ENCODE measurements at places on chromosomes 7 and 10.

DNA sequence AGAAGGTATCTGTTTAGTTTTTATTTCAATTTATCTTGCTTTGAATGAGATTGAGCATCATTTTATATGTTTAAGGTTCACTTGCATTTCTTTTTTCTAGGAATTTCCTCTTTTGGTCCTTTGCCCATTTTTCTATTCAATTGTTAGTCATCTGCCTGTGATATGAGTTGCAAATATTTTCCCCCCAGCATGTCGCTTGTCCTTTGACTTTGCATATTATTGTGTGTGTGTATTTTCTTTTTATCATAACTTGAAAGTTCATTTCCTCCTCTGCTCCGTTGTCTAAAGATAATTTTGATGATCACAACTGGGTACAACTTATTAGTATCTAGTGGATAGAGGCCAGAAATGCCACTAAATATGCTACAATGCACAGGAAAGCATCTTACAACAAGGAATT is 132.7 kb upstream of the MDFIC start:
- H3K36me3 ChIP-seq: no peaks in the 10 kb centered on the region
- no peaks in the 10 kb centered on the region for H3K27me3 ChIP-seq
- no peaks in the 10 kb centered on the region for H3K4me1 ChIP-seq
- no peak for DNase-seq
- no peak overlapping the region for H3K4me3 ChIP-seq
- H3K27ac ChIP-seq: no peak overlapping the region

GRCh38 chr7:43044511-43044910 is 67.9 kb upstream of the HECW1 start:
- no peaks in the 10 kb centered on the region for H3K4me1 ChIP-seq
- no peak overlapping the region for H3K4me3 ChIP-seq
- H3K27ac ChIP-seq: no peak overlapping the region
- no peak for DNase-seq
- H3K27me3 ChIP-seq: peaks cover 39% of the 10 kb centered on the region
- H3K36me3 ChIP-seq: peaks cover 15% of the 10 kb centered on the region

- no peaks in the 10 kb centered on the region for H3K27me3 ChIP-seq
- no peak overlapping the region for H3K27ac ChIP-seq
- no peak overlapping the region for H3K4me3 ChIP-seq
- H3K36me3 ChIP-seq: no peaks in the 10 kb centered on the region
- no peak for DNase-seq
Observed at GRCh38 chr7:147012666-147013065, 896.1 kb downstream of the CNTNAP2 start.

GRCh38 chr7:30226614-30227268 is 57.7 kb upstream of the ZNRF2 start:
- no peak overlapping the region for H3K4me3 ChIP-seq
- peak overlapping the region; percentile 82 for H3K27ac ChIP-seq
- H3K27me3 ChIP-seq: no peaks in the 10 kb centered on the region

GRCh38 chr7:73718905-73719805 is at the start of gene STX1A:
Gene STX1A (minus strand): TSS chr7:73719669. CDS start chr7:73719631, 38 bp downstream.
- peak within 1 kb of the TSS; percentile 82 for H3K4me3 ChIP-seq
- peaks cover 35% of the 10 kb centered on the region for H3K4me1 ChIP-seq
- peak within 1 kb of the TSS; percentile 69 for H3K27ac ChIP-seq
- H3K27me3 ChIP-seq: peaks cover 40% of the 10 kb centered on the region

DNA sequence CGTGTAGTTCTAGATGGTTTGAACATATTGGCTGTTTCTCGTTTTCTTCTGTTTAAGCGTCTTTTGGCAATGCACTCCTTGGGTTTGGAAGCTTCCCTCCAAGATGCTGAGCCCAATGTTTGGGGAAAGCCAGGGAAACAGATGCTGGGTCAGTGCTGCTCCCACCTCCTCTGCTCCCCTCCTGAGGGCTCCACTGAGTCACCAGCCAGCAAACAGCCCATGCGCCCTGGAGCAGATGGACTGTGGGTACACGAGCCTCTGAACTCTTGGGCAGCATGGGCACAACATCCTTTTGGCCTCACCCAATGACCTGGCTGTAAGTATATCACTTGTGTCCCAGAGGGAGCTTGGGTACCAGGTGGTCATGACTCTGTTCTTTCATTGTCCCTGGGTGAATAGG is 207.6 kb downstream of the BUB3 start:
- H3K27ac ChIP-seq: no peak overlapping the region
- DNase-seq: no peak
- H3K27me3 ChIP-seq: peaks cover 4% of the 10 kb centered on the region
- H3K4me3 ChIP-seq: no peak overlapping the region
- H3K36me3 ChIP-seq: peaks cover 18% of the 10 kb centered on the region

GRCh38 chr10:99551158-99551557 is 18.4 kb downstream of the NKX2-3 start:
- H3K36me3 ChIP-seq: no peaks in the 10 kb centered on the region
- H3K27me3 ChIP-seq: peaks cover 54% of the 10 kb centered on the region
- no peak for DNase-seq
- H3K4me3 ChIP-seq: no peak overlapping the region
- H3K4me1 ChIP-seq: no peaks in the 10 kb centered on the region
- no peak overlapping the region for H3K27ac ChIP-seq

DNA sequence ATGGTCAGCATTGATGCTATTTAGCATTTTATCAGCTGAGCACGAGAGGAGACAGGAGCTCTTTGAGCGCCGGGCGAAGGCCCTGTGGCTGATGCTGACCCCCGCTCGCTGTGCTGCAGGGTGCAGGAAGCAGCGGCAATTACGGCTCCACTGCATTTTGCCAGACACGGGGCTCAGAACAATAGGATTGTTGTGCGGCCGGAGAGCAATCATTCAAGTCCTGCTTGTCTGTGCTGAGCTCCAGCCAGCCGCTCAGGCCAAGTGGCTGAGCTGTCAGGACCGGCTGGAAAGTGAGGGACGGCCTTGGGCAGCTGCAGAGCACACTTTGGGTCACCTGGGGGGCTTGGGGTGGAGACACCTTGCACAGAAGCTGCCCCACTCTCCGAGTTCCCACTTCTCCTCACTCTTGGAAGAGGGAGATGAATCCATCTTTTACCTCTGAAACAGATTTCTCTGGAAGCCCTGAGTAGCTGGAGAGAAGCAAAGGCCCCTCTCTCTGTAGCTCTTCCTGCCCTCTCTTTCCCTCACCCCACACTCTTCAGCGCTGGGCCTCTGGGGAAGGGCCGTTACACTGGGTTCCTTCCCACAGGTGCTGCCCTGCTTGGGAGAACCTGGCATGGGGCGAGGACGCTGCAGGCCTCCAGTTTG is 17.3 kb upstream of the ADARB2 start:
- H3K36me3 ChIP-seq: peaks cover 4% of the 10 kb centered on the region
- H3K27ac ChIP-seq: no peak overlapping the region

- H3K4me1 ChIP-seq: peaks cover 28% of the 10 kb centered on the region
- H3K4me3 ChIP-seq: peak overlapping the region; percentile 56
- no peak for DNase-seq
- peaks cover 60% of the 10 kb centered on the region for H3K36me3 ChIP-seq
Observed at GRCh38 chr7:610531-611280, 91.1 kb upstream of the PDGFA start.

DNA sequence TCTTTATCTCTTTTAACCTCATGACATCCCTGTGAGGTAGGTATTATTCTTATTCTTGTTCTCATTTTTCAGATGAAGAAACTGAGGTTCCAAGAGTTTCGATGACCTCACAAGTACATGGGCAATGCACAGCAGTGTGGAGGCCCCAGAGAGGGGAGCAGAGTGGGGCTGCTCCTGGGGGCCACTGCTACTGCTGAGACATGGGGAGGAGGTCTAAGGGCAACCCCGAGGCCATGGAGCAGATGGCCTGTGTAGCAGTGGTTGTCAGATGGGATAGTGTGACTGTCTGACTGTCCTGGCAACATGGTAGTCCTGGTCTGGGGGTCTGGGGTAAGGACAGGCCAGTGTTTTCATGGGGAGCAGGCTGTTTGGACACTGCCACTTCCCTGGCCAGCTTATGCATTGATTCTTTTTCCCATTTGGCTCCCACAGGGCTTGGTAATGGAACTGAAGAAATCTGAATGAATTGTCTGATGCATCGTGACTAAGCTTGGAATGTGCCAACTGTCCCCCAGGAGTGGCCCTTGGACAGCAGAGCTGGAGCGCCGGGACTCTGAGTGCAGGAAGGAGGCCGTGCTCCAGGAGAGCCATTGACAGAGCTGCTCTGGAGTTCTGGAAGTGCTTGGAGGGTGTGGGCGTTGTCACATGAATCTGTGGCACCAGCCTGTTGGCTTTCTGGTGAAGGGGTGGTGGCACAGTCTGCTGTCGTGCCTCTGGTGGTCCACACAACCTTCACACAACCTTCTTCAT is 40.9 kb downstream of the ADRA2A start:
- H3K27me3 ChIP-seq: peaks cover 10% of the 10 kb centered on the region
- peaks cover 1% of the 10 kb centered on the region for H3K4me1 ChIP-seq
- H3K4me3 ChIP-seq: no peak overlapping the region
- no peak overlapping the region for H3K27ac ChIP-seq
- H3K36me3 ChIP-seq: no peaks in the 10 kb centered on the region

DNA sequence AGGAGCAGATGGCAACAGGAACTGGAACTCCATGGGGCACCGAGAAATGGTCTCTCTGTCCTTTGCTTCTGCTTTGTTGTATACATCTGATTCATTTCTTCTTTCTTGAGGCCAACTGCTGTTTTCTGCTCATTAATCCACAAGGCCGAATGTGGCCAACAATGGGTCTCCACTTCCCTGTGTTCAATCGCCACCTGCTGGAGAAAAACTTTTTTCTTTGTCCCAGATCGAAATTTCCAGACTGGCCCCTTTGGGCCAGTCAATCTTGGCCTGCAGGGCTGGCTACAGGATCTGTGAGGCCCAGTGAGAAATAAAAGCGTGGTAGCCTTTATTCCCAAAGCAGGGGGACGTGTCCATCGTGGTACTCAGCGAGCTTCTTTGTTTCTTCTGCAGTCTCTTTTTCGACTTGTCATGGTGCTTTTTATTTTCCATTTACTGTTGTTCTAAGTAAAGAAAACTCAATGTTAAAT is 58.8 kb downstream of the PARP12 start:
- no peak overlapping the region for H3K4me3 ChIP-seq
- peaks cover 27% of the 10 kb centered on the region for H3K4me1 ChIP-seq
- H3K27me3 ChIP-seq: no peaks in the 10 kb centered on the region
- peaks cover 3% of the 10 kb centered on the region for H3K36me3 ChIP-seq
- H3K27ac ChIP-seq: no peak overlapping the region
- DNase-seq: peak; percentile 16

GRCh38 chr10:23521735-23522134 is 82.9 kb downstream of the OTUD1 start:
- H3K4me1 ChIP-seq: peaks cover 37% of the 10 kb centered on the region
- peaks cover 2% of the 10 kb centered on the region for H3K36me3 ChIP-seq
- H3K27ac ChIP-seq: no peak overlapping the region
- no peak for DNase-seq
- peak overlapping the region; percentile 30 for H3K4me3 ChIP-seq

DNA sequence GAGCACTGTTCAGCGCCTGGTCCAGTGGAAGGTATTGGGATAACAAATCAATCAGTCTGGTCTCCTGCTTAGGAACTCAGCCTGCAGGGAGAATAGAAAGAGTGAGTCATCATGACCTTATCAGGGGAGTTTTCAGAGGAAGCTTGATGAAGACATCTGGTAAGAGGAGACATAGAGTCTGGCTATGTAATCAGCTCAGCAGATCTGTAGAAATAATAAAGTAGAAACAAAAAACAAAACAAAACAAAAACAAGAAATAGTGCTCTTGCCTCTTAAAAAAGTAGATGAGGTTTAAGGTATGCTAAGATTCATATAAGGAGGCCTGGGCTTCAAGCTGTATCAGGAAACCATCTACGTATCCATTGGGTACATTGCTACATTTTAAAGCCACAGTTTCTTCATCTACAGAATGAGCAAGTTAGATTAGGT is 14.4 kb downstream of the TAS2R41 start:
- no peaks in the 10 kb centered on the region for H3K36me3 ChIP-seq
- H3K4me1 ChIP-seq: peaks cover 4% of the 10 kb centered on the region
- H3K27ac ChIP-seq: no peak overlapping the region
- DNase-seq: no peak
- H3K4me3 ChIP-seq: no peak overlapping the region
- H3K27me3 ChIP-seq: no peaks in the 10 kb centered on the region

GRCh38 chr10:11468126-11468742 is 143.2 kb downstream of the USP6NL start:
- peaks cover 13% of the 10 kb centered on the region for H3K36me3 ChIP-seq
- H3K27ac ChIP-seq: peak overlapping the region; percentile 87
- H3K27me3 ChIP-seq: no peaks in the 10 kb centered on the region
- no peak overlapping the region for H3K4me3 ChIP-seq
- H3K4me1 ChIP-seq: peaks cover 22% of the 10 kb centered on the region
